ENCODE measurements at places on chromosomes 6 and 20.
A peak's percentile ranks its signal among the peaks of the same experiment; 100 is the strongest.

DNA sequence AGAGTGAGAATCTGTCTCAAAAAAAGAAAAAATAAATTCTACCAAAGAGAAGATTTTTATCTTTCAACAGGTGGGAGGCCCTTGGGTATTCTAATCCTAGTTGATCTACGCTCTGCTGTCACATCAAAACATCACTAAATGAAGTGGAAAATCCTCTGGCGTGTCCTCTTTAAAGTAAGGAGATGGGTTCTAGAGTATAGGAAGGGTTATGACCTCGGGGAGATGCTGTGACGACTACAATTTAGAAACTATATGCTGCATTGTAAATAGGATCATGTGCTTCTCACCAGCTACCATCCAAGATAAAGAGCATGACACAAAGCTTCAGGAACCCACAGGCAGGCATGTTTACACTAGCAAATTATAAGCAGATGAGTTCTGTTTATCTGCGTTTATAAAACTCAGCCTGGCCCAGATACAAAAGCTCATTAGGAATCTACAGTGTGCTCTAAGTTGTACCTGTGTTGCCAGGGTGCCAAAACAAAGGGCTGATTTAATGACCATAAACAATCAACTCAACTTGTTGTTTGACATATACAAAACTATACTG lies 197.1 kb upstream of the PLN start:
- no peak for DNase-seq

DNA sequence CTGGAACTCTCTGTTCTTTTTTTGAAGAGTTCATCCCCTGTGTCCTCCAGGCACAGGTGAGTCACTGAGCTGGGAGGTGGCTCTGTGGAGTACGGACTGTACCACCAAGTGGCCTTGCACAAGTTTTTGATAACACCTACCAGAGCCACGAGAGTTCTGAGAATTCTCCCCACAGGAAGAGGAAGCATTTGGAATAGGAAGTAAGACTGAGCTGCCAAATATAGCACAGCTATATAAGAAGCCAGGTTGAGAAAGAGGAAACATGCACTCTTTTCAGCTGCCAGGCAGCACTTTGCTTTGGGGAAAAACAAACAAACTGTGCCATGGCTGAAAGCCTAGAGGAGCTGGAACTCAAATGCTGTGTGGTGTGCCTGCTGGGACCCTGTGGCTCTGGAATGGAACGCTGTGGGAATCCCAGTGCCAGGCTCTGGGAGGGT lies 70.8 kb upstream of the RIPOR2 start:
- DNase-seq: no peak

DNA sequence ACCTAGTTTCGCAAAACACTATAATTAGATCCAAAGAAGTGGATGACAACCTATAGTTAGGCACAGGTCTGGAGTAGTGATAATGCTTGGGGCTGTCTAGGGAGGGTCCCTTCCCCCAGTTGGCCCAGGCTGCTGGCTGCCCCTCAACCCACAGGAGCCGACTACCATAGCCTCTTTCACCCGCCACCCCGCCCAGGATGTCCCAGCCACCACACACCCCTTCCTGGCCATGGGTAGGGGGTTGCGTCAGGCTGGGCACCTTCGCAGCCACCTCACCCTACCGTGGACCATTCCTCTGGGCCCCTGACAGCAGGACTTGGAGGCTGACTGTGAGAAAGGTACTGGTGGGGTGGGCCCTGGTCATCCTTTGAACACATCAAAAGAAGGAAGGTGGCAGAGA lies 8.5 kb downstream of the TFEB start:
- DNase-seq: no peak

DNA sequence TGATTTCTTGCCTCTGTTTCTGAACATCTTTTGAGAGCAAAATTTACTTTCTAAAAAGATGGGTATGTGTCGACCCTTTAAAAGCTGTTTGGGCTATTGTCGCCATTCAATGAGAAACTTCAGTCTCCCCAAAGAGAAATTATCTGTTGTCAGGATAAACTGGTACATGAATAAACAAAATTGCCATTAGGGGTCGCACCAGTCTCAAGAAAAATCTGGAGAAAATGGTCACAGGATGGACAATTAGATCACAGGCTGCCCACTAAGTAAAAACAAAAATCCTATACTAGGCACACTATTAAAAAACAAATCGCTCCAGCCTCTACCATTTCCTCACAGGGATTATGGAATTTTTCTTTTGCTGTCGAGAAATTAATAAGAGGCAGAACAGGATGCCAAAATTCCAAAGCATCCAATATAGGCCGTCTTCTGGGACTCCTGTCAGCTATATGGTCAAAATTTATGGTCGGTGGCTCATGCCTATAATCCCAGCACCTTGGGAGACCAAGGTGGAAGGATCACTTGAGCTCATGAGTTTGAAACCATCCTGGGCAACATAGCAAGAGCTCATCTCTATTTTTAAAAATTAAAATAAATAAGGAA lies 5.5 kb upstream of the HLA-E start:
- DNase-seq: no peak

- no peak for DNase-seq
Measured at GRCh38 chr6:113600551-113601339, 256.4 kb upstream of the MARCKS start.

- DNase-seq: no peak
Measured at GRCh38 chr20:62304331-62305148, 1.7 kb downstream of the ADRM1 start.

DNA sequence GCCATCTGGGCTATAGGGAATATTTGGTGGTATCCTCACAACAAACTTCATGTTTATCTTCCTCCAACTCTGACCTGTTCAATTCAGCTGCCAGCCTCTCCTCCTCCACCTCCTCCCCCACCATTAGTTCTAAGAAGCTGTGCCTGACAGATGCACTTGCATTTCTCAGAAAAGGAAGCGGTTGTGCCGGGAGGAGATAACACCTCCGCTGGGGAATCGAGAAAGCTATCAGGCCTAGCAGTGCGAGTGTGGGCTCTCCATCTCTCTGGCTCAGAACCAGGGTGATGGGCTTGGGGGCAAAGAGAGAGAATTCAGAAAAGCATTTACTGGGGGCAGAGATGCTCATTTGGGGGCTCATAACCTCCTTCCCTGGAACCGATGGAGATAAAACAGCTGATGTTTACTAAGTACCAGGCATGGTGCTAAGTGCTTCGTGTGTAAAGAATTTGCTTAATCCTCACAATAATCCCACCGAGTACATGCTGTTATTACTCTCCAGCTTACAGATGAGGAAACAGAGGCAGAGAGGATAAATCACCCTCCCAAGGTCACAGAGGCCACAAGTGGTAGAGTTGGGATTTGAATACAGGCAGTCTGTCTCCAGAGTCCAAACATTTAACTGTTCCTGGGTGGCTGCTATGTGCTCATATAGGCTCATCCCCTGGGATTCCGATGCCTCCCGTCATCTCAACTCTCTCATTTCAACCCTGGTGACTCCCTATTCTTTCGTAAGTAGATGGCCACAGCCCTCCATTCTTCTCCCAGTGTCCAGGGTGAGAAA lies 38.3 kb downstream of the COX4I2 start:
- DNase-seq: peak; percentile 76

- no peak for DNase-seq
Measured at GRCh38 chr6:51528556-51528955, 558.9 kb downstream of the PKHD1 start.

DNA sequence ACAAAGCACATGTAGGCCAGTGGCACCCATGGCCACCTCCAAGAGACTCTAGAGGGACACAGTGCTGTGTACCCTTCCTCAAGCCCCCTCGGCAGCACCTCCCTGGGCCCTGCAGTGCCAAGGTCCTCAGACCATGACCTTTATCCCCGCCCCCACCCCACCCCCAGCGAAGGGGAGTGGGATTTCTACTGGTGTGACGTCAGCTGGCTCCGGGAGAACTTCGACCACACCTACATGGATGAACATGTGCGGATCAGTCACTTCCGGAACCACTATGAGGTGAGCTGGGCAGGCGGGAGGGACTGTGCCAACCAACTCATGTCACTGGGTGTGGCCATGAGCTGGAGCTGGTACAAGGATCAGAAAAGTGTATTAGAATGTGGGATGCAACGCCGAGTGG lies 38.0 kb downstream of the TTLL9 start:
- DNase-seq: no peak

DNA sequence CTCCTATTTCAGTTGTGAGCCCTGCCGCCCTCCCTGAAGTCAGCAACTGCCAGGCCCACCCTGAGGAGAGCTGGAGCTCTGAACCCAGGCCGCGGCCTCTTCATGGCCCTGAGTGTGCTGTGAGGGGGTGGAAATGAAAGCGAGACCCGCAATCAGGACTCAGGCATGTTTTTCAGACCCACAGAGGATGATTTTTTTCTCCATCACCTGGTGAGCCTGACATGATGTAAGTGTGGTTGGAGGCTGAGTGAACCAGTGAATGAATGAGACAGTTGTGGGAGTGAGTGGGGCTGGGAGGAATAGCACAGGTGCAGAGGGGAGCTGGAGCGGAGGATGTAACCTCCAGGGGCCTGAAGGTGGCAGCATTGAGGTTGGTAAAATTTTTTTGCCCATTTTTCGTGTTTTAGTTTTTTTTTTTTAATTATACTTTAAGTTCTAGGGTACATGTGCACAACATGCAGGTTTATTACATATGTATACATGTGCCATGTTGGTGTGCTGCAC lies 18.3 kb downstream of the RAET1L start:
- peak; percentile 69 for DNase-seq

DNA sequence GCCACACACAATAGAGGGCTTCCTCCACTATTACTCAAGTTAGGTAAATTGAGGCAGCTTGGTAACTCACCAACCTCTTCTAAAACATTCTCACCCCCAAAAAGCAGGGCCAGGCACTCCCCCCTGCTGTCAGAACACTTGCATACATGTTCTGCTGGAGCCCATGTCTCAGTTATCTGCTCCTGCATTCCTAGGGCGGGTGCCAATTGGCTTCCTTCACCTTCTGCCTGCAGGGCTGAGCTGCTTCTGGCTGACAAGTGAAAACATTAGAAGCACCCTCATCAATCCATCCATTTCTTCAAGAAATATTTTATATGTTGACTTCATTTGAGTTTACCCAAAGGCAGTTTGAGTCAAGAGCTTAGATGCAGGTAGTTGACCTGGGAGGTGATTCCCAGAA lies 4.5 kb upstream of the ENTPD6 start:
- no peak for DNase-seq

- no peak for DNase-seq
Measured at GRCh38 chr20:60812561-60812960, 439.5 kb upstream of the CDH4 start.

- DNase-seq: no peak
Measured at GRCh38 chr6:163530406-163530805, 115.9 kb downstream of the QKI start.

Data from activated CD8-positive, alpha-beta memory T cell treated with anti-CD3 and anti-CD28 coated beads, Interleukin-2, amount 50 U/mL, for 48 hours (primary cell).